ENCODE measurements at places on chromosomes 7 and 10.

DNA sequence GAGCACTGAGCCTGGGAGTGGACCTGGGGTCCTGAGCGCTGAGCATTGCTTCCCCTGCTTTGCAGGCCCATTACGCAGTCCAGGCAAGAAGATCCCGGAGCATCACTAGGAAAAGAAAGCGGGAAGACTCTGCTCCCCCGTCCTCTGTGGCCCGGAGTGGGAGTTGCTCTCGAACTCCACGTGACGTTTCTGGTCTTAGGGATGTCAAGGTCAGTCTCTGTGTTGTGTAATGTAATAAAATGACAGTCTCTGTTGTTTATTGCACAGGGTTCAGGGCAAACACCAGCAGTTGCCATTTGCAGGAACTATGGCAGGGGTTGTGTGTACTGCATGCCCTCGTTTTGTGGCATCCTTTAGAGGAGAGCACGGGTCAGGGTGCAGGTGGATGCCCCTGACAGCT is 10.0 kb downstream of the IDI2 start:
- no peak for DNase-seq

- DNase-seq: no peak
Observed at GRCh38 chr7:138814816-138815332, 16.9 kb upstream of the ATP6V0A4 start.

- DNase-seq: no peak
Observed at GRCh38 chr10:89327803-89328441, at the start of gene IFIT3. IFIT3 (plus strand) TSS chr10:89327997; CDS start chr10:89328074, 77 bp downstream.

DNA sequence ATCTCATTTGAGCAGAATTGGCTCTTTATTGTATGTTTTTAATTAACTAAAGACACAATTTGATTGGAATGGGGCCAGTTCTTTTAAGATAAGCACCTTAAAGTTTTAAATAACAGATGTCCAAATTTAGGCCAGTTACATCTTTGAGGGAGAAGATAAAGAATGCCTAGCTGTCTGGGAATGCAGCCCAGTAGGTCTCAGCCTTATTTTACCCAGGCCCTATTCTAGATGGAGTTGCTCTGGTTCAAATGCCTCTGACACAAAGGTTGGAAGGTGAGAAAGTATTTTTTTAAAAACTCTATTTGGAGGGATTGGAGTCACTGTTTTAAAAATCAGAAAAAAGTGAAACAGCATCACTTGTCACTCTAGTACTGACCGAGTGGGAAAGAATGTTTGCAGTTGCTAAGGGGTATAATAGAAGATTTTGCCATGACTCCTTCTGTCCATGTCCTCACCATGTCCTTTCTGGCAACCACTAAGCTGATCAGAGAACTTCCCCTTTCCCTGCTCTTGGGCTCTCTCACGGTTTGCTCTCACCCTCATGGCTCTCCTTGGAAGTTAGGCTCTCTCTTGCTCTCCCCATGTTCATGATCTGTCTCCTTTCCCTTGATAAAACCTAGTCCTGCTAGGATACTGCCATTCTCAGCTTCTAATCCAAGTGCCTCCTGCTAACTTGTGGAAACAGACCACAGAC is 238.2 kb upstream of the AGK start:
- no peak for DNase-seq

- DNase-seq: no peak
Observed at GRCh38 chr7:857661-858060, 18.7 kb upstream of the GET4 start.

DNA sequence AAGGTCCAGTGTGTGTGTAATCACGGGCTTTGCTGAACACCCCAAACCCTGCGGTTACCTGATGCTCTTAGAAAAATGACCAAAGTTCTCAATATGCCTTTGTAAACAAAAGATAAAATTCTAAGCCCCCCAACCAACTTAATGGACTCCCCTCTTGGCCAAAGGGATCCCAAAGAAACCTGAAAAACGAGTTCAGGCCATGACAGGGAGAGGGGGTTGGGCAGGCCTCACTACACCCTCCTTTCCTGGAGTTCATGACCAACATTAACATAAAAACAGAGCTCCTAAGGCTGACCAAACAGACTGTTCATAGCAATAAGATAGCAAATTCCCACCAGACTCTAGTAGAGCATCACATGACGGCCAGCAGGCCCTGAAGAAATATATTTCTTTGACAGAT is 3.0 kb upstream of the VIPR2 start:
- peak; percentile 64 for DNase-seq

DNA sequence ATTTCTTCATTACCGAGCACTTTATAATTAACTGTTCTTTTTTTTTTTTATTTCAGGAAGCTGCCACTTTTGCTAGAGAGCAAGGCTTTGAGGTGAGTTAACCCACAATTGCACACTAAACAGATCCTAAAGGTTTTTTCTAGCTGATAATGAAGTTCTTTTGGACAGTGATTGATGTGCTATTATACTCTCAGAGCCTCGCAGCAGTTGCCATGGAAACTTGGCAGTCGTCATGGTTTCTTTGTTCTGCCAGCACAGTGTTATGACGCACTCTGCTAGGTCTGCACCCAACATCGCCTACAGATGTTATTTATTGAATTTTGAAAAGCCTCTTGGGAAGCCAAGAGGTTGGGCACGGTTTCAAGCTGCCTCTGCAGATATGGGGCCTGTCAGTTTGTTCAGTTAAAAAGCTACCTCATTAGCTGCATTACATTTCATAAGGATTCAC is 237.2 kb upstream of the KAT6B start:
- DNase-seq: peak; percentile 91

Measured in coronary artery (tissue), 2 donors.